ENCODE measurements at places on chromosomes 6 and 20. TPM values are rescaled to one million over a fixed set of nuclear protein-coding genes. Genes with fewer than 3 reads are reported as not detected.
A peak's percentile ranks its signal among the peaks of the same experiment; 100 is the strongest.

GRCh38 chr6:25277857-25278256, 1.3 kb upstream of the CARMIL1 start:
- no peak for DNase-seq
- H3K4me3 ChIP-seq, result peak overlapping the region; percentile 95
- peak overlapping the region; percentile 42 for H3K27ac ChIP-seq

DNA sequence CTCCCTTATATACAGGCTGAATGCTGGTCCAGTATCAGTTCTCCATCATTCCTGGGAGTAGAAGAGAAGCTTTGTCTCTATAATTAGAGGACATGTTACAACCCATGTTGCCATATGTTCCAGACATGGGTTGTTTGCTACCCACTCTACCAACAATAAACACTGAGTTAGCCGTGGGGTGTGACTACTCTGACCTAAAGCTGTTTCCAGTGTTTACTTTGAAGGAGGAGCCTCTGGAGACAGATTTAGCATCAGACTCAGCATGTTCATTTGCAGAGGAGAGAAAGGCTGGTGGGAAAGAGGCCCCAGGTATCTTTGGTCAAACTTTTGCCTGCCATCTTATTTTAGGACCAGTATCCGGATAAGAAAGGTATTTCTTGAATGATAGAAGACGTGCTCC, 157.9 kb upstream of the SNX9 start:
- DNase-seq, result no peak
- H3K36me3 ChIP-seq, result peaks cover 10% of the 10 kb centered on the region
- peaks cover 13% of the 10 kb centered on the region for H3K4me1 ChIP-seq
- H3K27me3 ChIP-seq, result peaks cover 5% of the 10 kb centered on the region

DNA sequence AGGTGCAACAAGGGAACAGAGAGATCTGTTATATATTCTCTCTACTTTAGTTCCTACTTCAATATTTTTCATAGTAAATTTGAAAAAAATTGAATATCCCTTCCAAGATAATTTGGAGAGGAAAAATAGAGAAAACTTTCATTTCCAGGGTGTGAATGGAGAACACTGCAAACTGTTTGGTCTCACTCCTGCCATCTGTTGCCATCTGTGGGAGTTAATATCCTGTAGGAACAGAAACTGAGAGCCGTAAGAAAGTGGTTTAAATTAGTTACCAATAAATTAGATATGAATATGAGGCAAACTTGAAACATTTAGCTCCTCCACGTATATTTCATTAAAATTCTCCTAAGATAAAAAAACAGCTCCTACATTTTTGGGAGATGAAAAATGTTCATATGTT, 4.2 kb downstream of the ZNF337 start:
- H3K27ac ChIP-seq, result no peak overlapping the region
- DNase-seq, result no peak
- no peaks in the 10 kb centered on the region for H3K27me3 ChIP-seq
- H3K36me3 ChIP-seq, result peaks cover 24% of the 10 kb centered on the region

Gene PI16
- total RNA-seq, result not detected

- H3K36me3 ChIP-seq, result peaks cover 4% of the 10 kb centered on the region
- no peak for DNase-seq
- H3K4me1 ChIP-seq, result peaks cover 20% of the 10 kb centered on the region
- no peak overlapping the region for H3K4me3 ChIP-seq
These were observed 270.1 kb upstream of the PRND start for GRCh38 chr20:4451487-4452081.
